ENCODE measurements at places on chromosomes 3 and 15.

- DNase-seq, result no peak
Observed at GRCh38 chr3:67145738-67146137, 147.6 kb downstream of the KBTBD8 start.

GRCh38 chr3:195176776-195177175 lies 94.2 kb downstream of the XXYLT1 start:
- no peak for DNase-seq

DNA sequence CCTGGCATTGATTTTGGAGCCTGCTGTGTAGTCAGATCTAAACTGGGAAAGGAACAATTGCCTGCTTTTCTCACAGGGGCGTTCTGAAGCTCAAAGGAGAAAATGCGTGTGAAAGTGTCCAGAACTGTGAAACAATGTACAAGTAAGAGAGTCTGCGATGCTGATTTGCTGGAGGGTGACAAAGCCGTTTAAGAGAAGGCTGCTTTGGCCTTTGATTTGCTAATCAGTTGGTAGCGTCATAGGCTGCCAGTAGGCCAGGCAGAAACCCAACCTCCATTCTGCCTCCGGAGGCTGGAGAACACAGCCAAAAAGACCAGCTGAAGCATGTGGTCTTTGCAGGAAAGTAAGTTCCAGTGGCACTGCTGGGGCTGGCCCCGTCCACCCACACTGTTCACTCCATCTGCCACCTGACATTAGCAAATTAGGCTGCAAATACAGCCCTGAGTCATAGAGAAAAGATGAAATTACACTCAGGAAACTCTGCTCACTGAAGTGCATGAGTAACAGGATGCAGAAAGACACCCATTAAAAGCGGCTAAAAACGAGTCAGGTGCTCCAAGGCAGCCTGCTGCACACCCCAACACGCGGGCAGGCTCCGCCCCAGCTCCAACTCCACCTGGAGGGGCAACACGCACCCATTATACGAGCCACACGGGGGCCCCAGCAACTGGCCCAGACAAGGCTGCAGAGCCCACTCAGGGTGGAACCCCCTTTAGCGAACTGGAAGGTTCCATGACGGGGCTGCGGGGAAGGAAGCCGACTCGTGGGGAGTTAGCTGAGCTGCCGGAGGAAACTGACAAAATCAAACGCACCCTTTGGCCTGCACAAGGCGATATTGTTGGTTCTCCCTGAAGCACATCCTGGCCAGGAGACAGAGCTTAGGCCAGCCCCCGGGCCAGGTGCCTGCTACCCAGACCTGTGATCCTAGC lies 31.6 kb downstream of the ZDHHC19 start:
- DNase-seq, result peak; percentile 68

DNA sequence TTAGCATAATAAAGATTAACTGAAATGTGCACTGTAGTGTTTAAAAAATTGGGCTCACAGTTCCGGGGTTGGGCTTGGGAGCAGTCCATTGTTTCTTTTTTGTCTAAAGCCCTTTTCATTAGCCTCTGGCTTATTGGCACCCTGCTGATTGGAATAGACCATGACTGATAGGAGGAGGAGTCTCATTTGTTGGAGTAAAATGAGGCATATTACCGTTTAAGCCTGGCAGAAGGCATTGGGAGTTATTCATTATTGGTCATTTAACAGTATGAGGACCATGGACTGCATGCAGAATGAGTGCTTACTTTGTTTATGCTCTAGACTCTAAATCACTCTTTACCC lies 139.0 kb upstream of the CGNL1 start:
- no peak for DNase-seq

DNA sequence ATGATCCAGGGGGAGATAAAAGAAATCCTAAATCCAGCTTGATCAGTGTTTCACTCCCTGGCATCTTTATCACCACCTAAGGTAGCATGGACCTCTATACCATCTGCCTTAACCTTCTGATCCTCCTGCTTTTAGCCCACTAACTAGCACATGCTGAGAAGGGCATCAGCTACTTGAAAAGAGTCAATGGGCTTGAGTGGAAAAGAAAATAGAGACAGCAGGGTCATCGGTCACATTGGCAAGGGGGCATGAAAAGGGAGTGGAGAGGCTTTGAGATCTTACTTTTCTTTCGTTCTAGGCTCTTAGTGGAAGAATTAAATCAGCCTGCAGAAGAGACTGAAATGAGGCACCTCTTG lies 239 bp upstream of the ZFYVE19 start:
- DNase-seq, result no peak

- DNase-seq, result no peak
Observed at GRCh38 chr3:10187290-10187876, 22.7 kb downstream of the IRAK2 start.

GRCh38 chr3:89447243-89447642 lies 339.8 kb downstream of the EPHA3 start:
- DNase-seq, result no peak

DNA sequence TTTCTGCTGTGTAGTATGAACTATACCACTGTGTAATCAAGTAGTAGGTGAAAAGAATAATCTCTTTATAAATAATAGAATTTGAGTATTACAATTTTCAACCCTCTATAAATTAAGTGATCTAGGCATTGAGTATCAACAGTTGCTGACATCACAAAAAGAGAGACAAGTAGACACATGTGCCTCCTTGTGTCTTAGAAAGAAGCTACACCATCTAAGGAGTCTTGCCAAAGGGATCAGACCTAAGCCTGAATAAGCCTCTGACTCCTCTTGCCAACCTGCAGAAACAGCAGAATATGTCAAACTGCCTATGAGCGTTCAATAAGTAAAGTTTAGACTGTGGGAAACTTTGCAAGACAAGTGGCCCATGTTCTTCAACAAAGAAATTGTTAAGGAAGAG lies 5.8 kb upstream of the MTMR10 start:
- no peak for DNase-seq

- no peak for DNase-seq
Observed at GRCh38 chr3:48034000-48034516, 17.8 kb upstream of the MAP4 start.

DNA sequence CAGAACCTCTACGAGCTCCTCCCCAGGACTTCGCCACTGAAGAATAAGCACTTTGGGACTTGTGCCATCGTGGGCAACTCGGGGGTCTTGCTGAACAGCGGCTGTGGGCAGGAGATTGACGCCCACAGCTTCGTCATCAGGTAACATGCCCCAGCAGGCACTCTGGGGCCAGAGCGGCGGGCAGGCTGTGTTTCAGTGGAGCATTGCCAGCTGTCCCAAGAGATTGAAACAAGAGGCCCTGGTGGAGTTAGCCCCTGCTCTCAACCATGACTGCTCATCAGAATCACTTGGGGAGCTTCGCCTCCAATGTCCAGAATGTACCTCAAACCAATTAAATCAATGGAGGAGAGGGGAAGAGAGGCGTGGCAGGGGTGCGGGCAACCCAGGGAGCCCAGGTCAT lies 44.8 kb downstream of the ST8SIA2 start:
- DNase-seq, result no peak

DNA sequence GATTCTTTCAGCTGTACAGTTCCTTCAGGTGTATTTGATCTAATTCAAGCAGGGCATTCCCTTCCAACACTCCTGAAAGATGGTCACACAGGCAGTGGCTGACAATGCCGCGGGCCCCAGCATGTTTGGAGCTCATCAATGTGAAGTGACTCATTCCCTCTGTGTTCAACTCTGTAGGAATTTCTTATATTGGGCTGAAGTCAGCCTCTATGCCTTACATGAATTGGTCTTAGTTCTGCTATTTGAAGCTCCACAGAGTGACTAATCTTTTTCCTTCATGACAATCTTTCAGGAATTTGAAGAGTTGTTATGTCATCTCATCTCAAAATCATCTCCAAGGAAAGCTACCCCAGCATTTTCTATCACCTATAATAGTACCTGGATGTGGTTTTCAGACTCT lies 142.5 kb upstream of the C2CD4B start:
- DNase-seq, result no peak

DNA sequence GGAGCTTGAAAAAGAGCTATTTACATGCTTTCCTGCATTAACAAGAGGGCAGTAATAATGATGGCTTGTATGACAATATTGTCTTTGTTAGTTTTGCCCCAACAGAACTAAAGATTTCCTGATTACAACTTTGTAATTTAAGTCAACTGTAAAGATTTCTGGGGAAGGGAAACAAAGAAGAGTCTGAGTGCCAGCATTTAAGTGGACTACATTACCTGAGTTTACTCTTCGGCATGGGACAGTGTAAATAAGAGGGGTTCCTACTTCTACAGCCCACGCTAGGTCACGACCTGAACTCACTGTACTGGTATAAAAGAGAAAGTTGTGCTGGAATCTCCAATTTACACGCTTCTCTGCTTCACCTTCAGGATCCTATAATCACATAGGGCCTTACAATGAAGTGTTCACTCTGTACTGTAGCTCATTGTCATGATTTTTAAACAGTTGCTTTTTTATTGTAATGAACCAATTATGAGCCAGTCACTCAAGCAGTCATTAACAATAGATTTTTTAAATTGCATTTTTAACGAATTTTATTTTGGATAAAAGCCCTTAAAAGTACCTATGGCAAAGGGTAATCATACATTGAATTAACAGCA lies 39.6 kb downstream of the DPH6 start:
- DNase-seq, result no peak

GRCh38 chr3:49422379-49423248 lies at the start of gene AMT:
AMT (minus strand) TSS chr3:49422473; CDS start chr3:49422450, 23 bp downstream.
- peak; percentile 3 for DNase-seq

- DNase-seq, result no peak
Observed at GRCh38 chr3:107988460-107989175, 102.2 kb downstream of the CD47 start.

DNA sequence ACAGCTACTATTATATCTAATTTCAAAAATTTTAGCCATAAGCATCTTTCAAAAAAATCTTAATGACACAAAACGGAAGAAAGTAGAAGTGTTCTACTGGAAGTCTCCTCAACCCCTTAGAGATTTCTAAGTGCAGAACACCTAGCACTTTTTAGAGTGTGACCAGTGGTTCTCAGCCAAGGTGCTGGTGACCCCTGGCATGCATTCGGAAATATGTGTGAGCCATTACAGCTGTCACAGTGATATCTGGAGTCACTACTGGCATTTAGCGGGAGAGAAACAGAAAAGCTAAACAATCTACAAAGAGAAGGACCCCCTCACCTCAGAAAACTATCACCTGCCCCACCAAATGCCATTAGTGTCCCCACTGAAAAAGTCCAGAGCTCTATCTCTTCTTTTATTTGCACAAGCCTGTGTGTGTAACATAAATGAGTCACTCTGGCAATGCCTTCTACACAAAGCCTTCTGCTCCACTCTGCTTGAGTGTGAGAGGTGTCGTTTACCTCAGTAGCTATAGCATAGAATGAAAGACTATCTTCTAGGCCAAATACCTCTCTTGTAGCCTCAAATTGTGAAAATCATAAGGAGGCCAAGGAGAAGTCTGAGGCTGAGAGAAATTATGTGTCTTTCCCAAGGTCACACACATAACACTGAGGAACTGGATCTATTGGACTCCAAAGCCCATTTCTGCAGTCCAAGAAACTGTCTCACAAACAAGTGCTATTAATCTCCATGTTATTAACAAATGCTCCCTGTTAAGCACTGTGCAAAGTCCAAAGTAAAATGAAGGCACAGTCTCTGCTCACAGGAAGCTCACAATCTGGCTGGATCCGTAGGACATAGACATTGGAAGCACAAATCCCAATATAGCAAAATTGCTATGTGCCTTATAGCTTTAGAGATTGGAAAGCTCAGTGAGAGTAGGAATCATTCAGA lies 28.5 kb upstream of the KCNMB2 start:
- DNase-seq, result no peak

- no peak for DNase-seq
Observed at GRCh38 chr3:15289661-15290060, 42.7 kb downstream of the SH3BP5 start.

DNA sequence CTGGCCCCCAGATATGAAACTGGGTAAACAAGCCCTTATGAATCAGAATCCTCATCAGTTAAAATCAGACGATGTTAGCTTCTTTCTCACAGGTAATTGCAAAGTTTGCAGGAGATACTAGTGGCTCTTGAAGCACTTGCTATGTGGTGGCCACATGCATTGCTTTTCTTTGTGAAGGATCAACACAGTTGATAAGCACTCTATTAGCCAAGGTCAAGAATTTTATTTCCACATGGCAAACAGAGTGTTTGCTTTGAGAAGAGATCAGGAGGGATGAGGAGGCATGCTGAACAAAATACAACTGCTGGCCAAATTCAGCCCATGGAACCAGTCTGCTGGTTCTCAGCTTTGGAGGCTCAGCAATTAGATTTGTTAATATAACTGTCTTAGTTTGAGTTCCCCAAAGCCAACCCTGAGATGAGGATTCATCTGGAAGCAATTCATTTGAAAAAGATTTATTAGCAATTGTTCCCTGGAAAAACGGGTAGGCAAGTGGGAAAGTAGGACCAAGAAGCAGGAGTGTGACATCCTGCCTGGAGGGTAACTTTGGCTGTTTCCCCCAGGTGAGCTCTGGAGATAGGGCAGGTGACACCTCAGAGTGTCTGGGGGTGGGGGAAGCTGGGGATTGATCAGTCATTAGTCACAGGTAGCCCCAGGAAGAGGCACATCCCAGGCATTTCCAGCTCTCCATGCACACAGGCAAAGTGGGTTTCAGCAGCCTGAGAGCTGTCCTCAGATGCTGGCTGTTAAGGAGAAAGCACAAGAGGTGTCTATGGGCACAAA lies 180.3 kb downstream of the ABHD5 start:
- DNase-seq, result no peak

DNA sequence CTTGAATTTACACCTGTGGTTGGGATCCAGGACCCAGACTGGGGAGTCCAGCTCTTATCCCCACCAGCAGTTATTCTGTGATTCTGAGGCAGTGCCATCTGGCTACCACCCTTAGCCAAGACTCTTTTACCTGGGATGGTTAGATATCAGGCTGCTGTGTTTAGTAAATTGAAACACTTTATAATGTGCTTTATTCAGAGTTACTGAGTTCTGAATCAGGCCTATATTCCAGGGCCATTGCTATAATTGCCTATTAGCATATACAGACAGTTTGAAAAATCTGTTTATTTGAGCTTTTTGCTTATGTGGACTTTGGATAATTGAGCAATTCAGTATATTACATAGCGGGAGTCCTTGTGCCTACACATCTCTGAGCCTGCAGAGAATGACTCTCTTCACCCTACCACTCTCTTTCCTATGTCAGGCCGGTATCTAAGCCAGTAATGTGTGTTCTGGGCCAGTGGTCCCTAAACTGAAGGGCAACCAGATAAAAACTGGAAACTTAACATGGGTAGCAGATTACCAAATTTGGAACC lies 45.4 kb upstream of the TRAK1 start:
- no peak for DNase-seq

- DNase-seq, result no peak
Observed at GRCh38 chr3:194537732-194538247, 51.0 kb upstream of the ATP13A3 start.

- DNase-seq, result no peak
Observed at GRCh38 chr15:36742696-36743095, 163.3 kb downstream of the CDIN1 start.

Data from K562 (cell line).